ENCODE measurements at places on chromosomes 1 and 21.

GRCh38 chr1:217534566-217534965 is 96.3 kb downstream of the GPATCH2 start:
- no peak for DNase-seq

DNA sequence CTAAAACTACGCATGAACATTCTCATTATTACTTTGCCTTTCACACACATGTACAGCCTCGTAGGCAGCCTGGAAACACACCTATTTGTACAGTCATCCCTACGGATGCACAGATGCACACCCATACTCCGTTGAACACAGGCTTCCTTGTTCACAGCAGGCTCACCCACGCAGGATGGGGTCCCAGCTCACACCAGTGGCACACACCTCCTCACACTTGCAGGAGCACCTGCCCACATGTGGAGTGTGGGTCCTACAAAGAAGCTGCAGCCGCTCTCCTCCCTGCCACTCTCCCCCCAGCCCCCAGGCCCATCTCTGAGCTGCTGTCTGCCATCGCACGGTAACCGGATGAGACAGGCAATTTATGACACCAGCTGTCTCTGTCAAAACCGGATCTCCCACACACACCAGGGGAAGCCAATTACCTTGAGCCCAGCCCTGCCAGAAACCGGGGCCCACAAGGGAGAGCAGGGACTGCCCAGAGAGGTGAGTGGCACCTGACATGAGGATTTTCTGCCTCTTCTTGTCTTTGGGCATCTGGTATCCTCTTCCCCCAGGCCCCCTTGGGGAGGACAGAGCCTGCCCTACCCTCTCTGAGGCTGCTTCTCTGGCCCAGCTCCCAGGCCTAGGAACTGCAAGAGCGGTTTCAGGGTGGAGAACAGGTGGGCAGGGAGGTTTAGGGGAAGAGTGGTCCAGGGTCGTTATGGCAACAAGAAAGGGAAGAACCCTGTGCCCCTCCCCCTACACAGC is 175.4 kb downstream of the IGSF21 start:
- DNase-seq: no peak

DNA sequence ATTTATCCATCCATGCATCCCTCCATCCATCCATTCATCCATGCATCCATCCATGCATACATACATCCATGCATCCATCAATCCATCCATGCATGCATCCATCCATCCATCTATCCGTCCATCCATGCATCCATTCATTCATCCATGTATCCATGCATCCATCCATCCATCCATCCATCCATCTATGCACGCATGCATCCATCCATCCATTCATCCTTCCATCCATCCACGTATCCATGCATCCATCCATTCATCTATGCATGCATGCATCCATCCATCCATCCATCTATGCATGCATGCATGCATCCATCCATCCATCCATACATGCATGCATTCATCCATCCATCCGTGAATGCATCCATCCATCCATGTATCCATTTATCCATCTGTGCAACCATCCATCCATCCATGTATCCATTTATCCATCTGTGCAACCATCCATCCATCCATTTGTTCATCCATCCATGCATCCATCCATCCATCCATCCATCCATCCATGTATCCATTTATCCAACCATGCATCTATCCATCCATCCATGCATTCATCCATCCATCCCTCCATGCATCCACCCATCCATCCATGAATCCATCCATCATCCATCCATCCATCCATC is 30.3 kb upstream of the TINAGL1 start:
- DNase-seq: no peak

- no peak for DNase-seq
Measured at GRCh38 chr21:43323244-43324005, 103.5 kb downstream of the SIK1 start.

DNA sequence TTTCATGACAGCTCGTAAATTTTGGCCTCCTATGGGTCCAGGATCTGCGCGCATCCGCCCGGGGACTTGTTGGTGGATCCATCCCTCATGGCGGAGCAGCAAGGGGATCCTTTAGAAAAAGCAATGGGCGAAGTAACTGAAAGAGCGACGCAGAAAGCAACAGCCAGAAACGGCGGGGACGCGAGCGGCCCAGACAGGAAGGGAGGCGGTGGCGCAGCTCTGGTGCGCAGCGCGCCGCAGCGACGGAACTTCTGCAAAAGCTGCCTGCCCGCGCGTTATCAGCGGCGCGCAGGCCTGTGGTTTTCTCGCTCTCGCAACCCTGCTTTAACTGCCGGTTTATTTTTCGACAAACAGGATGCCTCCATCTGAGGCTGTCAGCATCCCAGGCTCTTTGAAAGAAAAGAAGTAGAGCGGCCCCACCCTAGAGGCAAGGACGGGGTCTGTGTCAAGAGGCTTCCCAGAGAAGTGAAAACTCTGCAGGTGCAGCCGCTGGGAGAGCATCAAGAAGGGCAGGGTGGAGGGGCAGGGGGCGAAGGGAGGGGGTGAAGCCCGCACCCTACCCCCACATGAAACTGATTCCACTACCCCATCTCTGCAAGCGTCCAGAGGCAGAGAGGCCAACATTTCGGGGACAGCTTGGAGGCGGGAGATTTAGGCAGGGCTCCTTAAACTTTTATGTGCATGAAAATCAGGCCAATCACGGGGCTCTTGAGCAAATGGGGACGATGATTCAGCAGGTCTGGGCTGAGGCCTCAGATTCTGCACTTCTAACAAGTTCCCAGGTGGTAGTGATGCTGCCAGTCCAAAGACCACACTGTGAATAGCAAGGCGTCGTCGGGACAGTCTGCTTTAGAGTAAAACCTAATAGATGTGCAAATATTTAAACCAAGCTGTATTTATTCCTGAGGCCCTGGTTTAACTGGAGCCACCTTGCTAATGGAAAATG is 22.2 kb downstream of the RUNX1 start:
- DNase-seq: no peak

- DNase-seq: no peak
Measured at GRCh38 chr21:43006874-43007208, 32.5 kb downstream of the PKNOX1 start.

GRCh38 chr1:12173041-12173509 is 6.3 kb downstream of the TNFRSF1B start:
- DNase-seq: no peak

GRCh38 chr1:213931836-213932235 is 55.9 kb upstream of the PROX1 start:
- no peak for DNase-seq

DNA sequence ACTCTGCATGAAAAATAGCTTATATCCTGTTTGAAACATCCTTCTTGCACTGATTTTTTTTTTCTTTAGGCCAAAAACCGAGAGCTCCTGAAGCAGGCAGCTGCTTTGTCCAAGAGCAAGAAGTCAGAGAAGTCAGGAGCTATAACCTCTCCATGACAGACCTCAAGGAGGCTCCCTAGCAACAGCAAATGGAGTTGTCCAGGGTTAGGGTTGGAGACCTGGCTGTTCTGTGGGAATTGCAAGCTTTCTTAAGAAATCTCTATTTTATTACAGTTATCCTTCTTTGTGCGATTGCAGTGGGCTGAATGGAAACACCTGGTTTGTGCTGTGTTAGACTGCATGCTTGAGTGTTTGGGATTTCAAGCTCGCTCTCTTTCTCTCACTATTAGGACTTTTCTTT is 12.6 kb upstream of the STX12 start:
- no peak for DNase-seq

Measured in AG08396 (cell line).